Muscle of leg (tissue), 16 donors: ENCODE measurements at places on chromosomes 16 and 17.

DNA sequence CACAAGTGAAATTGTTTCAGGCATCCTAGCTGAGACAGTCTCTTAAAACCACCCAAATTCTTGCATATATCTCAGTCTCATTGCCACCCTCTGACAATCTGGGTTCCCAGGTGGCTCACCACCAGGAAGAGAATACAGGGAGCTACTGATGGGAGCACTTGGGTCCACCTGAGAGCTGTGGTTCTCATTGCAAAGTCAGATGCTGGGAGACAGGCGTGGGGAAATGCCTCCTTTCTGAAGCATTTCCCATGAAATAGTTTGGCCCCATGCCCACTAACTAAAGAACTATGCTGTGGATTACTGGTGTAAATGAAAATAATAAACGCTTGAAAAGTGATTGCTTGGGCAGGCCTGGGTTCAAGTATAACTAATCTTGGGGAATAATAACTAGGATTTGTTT lies 70.3 kb downstream of the CMC2 start:
- DNase-seq: peak; percentile 17

DNA sequence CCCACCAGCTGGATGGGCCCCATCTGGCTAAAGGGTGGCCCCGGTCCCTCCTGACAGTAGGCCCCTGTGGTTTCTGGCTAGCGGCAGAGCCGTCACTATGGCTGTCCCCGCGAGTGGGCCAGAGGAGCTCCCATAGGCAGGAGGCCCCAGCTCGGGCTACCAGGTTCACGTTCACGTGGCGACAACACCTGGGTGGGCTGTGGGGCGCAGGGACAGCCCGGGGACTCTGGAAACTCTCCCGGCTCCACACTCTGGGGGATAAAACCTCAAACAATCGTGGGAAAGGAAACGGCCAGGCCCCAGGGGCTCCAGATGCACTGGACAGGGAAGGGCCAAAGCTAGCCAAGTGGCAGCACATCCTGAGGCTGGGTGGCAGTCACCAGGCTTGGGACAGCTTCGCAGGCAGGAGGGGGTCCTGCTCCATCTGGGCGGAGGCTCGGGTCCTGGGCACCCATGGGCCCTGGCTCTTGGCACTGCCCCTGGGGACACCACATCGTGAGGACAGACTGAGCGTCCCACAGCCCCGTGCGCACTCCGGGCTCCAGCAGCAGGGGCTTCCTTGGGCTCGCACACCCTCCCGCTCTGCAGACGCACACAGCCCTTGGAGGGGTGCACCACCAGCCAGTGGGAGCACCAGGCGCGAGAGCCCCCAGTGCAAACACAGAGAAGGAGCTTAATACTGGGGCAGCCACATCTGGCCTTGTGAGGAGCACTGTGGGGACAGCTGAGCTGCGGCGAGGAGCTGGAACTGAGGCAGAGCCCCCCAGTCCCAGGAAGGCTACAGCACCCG lies 4.4 kb downstream of the RNF166 start:
- DNase-seq: no peak

- DNase-seq: peak; percentile 85
These were observed 8.6 kb downstream of the LGALS3BP start for GRCh38 chr17:78970834-78971755.

GRCh38 chr17:43392397-43392796 lies 6.4 kb upstream of the ARL4D start:
- DNase-seq: peak; percentile 24

DNA sequence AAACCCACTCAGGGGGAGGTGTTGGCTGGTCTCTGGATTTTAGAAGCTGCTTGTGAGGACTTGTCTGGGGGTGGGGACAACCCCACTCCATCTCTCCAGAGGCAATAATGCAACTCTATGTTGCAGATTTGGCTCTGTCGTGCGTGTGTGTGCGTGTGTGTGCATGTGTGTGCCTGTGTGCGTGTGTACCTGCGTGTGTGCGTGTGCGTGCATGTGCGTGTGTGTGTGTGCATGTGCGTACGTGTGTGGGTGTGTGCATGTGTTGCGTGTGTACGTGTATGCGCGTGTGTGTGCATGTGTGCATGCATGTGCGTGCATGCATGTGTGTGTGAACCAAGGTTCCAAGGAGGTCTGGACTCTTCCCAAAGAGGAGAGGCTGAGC lies 120.4 kb upstream of the LHX1 start:
- DNase-seq: no peak

- DNase-seq: peak; percentile 35
These were observed 16.5 kb downstream of the NFE2L1 start for GRCh38 chr17:48064638-48065037.

- DNase-seq: no peak
These were observed 55.7 kb downstream of the IRX5 start for GRCh38 chr16:54986409-54986808.

DNA sequence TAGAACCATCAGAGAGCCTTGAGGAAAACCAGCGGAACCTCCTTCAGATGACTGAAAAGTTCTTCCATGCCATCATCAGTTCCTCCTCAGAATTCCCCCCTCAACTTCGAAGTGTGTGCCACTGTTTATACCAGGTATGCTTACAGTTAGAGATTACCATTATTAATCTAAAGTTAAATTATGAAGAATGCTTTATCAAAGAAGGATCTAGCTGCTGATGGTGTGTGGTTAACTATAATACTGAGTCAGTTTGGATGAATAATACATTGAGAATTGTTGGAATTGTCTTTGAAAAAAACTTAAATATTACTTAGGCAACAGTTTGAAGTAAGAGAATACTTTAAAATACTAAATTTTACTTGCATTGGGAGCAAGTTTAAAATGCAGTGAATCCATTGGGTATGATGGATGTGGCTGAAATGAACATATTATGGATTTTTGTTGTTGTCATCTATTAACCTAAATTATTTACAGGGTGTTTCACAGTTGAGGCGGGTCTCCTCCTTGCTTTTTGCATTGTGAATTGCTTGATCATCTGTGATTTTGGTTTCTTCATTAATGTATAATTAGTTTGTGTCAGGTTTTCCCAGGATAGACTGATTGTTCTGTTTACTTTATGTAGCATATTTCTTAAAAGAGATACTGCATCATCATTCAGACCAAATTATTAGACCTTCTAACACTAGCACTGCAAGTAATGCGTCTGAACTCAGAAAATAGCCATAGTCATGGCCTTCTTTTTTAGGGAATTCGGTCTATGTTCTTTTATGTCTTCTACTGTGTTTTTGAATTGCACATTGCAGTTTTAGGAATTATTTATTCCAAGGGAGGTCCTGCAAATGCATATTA lies 47.8 kb downstream of the OMG start:
- no peak for DNase-seq

- DNase-seq: no peak
These were observed 276.9 kb downstream of the SOX9 start for GRCh38 chr17:72397687-72398086.

DNA sequence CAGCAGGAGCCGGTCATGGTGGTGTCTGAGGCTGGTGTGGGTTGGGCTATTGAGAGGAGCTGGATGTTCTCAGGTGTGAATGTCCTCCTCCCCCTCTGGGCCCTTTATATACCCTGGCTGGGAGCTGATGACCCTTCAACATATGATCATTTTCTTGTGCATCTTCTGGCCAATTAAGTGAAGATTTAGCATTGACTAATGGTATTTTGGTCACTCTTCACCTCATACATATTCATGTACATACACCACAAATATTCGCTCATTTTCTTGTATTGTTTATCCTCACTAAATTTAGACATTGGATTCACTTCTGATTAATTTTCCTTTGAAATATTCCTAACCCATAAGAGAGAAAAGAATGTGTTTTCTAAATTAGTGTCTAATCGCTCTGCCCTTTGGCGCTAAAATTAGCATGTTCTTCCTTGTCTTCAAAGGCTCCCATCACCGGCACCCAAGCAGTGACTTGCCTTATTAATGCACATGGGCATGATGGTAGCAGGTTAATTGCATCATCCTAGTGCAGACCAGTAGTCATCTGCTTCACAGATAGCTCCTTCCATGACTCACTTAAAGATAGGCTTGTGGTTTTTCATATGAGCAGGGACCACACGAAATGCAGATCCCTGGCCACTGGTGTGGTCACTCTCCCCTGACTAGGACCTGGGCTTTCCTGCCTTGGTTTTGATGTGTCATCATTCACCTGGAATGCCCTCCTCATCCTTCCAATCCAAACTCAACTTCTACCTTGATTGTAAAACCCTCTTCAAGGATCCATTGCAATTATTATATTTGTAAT lies at the start of gene KRTAP2-4:
TSS of gene KRTAP2-4 (minus strand) at position 51 of the 796 bp plus-strand sequence. CDS start at position 17, 34 bp downstream.
- DNase-seq: no peak
